ENCODE measurements at places on chromosomes 1 and 21.

GRCh38 chr1:179831852-179832699, 45.5 kb downstream of the TOR1AIP2 start:
- no peak for DNase-seq

DNA sequence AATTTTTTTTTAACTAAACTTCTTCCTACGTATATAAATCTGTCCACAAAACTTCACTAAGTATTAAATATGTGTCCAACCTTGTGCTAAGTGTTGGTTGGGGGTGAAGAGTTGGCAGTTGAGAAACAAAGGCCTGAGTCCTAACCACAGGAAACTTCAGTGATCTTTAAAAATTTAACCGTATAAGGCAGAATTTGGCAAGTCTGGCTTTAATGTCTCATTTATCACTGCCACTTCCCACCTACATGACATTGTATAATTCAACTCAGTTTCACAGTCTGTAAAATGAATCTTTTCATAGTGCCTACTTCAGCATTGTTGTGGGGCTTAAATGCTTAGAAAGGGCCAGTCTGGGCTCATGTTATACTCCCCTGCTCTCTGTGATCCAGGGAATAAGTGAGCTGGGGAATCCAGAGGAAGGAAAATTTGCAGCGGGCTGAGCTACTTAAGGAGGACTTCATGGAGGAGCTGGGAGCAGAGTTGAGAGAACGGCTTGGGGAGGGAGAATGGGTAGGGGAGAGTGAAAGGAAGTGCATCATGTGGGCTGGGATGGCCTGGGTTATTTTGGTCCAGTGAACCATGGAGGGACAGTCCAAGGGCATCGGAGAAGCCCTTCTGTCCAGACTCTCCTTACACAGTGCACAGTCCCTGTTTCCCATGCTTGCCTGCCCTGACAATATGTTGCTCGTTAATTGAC, 14.5 kb downstream of the IFNAR2 start:
- no peak for DNase-seq

DNA sequence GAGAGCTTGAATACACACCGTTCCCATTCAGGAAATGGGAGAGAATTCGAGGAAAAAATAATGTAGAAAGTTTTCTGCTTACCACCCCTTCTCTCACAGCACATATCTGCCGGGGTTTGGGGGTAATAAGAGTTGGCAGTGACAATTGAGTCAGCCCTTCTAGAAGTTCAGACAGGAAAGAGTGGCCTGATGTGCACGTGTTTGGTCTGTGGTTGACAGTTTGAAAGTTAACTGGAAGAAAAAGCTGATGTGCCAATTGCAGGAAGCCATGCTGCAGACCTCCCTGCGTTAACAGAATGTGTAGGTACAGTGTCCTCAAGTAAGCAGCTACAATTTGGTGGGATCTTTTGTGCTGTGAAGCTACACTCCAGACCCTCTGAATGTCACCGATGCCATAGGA, 50.9 kb downstream of the DHX9 start:
- DNase-seq = no peak

GRCh38 chr1:4001461-4001860, 101.4 kb upstream of the C1orf174 start:
- no peak for DNase-seq

DNA sequence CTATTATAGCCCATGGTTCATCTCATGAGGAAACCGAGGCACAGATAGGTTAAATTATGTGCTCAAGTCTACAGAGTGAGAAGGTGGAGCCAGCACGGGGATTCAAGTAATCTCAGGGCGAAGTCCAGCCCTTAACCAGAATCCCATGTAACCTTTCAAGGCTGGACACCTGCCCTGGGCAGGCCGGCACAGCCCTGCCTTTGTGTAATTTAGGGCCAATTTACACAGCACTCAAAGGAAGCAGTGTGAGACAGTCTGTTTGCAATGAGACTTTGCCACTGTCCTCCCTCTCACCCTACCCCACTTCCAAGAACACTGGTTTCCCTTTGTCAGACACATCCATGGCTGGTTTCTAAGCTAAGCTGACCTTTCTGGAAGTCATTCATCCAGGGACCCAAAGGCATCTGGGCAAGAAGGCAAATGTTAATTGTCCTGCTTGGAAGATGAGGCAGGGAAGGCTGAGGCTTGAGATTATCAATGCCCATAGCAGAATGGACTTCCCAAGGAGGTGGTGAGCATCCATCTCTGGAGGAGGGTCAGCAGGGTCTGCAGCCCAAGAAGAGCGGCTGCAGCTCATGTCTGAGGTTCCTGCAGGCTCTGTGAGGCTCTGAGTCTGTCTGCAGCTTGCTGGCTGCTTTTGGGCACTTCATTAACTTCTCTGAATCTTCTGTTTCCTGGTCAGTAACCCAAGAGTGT, 159.2 kb downstream of the TRABD2B start:
- no peak for DNase-seq

DNA sequence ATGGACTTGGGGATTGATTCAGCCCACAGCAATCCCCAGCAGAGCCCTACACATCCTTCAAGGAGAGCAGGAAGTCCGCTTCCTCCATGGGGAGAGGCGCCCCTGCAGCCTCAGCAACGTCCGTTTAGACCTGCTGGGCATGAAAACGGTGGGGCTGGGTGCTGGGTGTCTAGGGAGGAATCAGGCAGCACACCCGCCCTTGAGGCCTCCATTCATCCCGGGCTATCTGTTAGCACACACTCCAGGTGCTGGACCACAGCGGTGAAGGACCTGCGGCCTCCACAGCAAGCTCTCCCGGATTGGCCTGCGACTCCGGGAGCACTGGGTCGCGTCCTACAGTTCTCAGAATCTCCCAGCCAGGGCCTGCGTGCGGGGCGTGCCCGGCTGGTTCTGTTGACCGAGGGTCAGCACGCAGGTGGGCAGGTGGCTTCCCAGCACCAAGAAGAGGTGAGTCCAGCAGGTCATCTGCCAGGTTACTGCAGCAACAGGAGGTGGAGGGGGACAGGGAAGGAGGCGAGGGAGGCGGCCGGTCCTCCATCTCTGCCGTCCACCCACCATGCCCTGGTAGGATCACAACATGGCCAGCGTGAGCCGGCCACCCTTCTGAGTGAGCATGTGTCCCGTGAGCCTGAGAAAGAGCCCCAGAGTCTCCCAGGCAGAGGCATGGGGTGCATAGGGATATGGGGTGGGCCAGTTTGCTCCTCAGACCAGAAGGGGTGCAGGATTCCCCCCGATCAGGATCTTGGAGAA, 96.6 kb downstream of the RIPK4 start:
- no peak for DNase-seq

All from esophagus squamous epithelium (tissue), 5 donors.